ENCODE measurements at places on chromosomes 7 and 10. TPM values are rescaled to one million over a fixed set of nuclear protein-coding genes. Genes with fewer than 3 reads are reported as not detected.
A peak's percentile ranks its signal among the peaks of the same experiment; 100 is the strongest.

GRCh38 chr7:4069268-4070095 is 612.6 kb upstream of the FOXK1 start:
- DNase-seq = no peak
- H3K27me3 ChIP-seq = no peaks in the 10 kb centered on the region
- H3K36me3 ChIP-seq = no peaks in the 10 kb centered on the region
- no peak overlapping the region for H3K4me3 ChIP-seq
- H3K4me1 ChIP-seq = no peaks in the 10 kb centered on the region

DNA sequence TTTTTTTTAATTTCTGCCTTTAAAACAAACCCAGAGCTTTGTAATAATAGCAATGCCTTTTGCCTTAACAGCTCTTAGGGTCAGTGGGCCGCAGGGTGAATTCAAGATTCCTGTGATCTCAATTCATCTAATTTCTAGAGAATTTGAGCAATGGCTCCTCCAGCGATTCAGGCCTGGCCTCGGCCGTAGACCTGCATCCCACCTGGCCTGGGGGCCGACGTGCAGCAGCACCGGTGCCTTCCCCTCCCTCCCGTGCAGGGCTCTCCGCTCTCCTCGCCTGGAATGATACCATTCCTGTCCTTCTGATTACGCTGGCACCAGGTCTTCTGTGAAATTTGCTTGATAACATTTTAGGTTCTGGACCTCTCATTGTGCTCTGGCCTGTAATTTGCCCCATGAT is 172.5 kb downstream of the ADARB2 start:
- no peak for DNase-seq
- H3K4me1 ChIP-seq = peaks cover 4% of the 10 kb centered on the region
- H3K36me3 ChIP-seq = no peaks in the 10 kb centered on the region
- H3K27ac ChIP-seq = no peak overlapping the region
- peaks cover 19% of the 10 kb centered on the region for H3K27me3 ChIP-seq
- no peak overlapping the region for H3K4me3 ChIP-seq

DNA sequence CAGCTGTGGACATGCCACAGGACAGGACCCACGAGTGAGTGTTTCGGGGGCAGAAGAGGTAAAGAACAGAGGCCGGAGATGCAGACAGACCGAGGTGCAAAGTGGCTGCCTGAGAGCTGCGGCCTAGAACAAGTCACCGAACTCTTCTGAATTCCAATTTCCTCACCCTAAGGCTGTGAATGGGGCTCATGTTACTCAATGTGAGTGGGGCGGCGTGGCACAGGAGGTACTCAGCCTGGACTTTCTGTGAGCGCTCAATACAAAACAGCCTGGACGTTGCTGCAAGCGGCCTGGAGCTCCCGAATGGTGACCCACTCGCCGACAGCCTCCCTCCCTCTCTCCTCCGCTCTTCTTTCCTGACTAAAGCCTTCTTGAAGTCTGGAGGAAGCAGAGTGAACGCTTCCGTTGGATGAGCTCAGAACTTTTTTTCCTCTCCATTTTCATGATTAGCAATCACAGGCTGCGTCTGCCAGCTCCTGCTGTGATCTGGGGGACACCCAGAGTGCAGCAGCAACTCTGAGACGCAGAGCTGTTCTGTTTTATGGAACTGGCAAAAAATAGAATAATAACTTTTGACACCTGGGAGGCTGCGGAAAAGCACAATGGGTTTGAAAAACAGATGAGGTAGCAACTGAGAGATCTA is 108.5 kb downstream of the PTPRN2 start:
- H3K36me3 ChIP-seq = no peaks in the 10 kb centered on the region
- H3K27ac ChIP-seq = no peak overlapping the region
- no peak overlapping the region for H3K4me3 ChIP-seq
- H3K27me3 ChIP-seq = no peaks in the 10 kb centered on the region
- no peak for DNase-seq

- H3K4me1 ChIP-seq = no peaks in the 10 kb centered on the region
- DNase-seq = no peak
- H3K27me3 ChIP-seq = no peaks in the 10 kb centered on the region
- no peak overlapping the region for H3K4me3 ChIP-seq
Measured at GRCh38 chr7:5218564-5219360, 28.7 kb downstream of the WIPI2 start.

The OPALIN gene
- not detected for total RNA-seq

The ITPRID1 gene
- total RNA-seq = 0.29 TPM

The HNRNPA2B1 gene
- 142 TPM for total RNA-seq

The GRID2IP gene
- not detected for total RNA-seq

DNA sequence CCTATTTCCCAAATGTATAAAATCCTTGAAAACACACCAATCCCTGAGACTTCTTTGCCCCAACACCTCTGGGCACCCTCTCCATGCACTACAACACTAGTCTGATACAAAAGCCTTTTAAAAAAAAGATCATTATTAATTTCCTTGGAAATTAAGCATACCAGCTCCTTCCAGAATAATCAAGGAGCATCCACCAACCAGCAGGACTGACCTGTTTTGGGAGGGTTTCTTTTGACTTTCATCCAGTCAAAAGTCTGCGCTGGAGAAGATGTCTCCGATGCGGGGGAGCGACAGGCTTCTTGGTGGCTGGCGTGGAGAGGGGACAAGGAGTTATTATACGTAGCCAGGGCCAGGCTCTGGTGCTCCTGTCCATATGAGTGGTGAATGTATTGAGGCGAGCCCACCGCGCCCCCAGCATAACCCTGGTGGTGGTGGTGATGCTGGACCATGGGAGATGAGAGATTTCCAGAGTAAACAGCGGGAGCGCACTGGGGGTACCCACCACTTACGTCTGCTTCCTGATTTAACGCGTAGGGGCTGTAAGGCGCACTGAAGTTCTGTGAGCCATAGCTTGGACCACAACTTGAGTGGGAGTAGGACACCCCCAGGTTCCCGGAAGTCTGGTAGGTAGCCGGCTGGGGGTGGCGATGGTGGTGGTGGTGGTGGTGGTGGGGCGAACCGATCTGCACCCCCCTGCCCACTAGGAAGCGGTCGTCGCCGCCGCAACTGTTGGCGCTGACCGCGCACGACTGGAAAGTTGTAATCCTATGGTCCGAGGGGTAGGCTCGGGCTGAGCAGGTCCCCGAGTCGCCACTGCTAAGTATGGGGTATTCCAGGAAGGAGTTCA is 527 bp downstream of the HOXA1 start:
- no peak for DNase-seq
- H3K27ac ChIP-seq = peak overlapping the region; percentile 96
- H3K4me3 ChIP-seq = peak overlapping the region; percentile 81
- H3K36me3 ChIP-seq = no peaks in the 10 kb centered on the region

DNA sequence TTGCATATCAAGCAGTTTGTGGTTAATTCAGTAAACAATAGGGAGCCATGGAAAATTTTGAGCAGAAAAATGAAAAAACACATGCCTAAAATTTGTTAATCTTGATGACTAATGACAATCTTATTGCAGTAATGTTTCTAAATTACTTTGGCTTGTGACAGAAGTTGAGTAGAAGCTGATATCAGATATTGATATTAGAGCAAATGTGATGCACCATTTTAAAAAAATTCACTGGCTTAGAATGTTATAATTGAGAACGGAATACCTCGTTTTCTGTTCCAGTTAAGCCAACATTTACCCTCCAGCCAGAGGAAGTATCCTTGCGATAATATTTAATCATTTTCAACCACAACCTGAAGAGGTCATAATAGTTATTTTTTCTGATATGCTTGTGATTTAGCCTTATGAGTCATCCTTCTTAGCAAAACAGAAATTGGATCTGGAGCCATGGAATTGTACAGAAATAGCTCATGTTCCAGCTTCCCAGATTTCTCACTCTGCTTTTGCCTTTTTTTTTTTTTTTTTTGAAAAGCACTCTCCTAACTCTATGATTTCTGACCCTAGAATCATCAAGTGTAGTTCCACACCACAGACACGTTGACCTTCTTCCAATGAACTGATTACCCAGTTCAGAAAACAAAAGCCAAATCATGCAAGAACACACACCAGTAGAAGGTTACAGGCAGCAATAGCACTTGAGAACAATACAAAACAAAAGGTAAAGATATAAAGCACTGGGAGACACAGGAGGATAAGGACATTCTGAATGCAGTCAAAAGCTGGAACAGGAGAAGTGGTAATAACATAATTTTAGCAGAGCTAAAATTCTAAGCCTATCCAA is 96.8 kb upstream of the PHYHIPL start:
- no peak for DNase-seq
- no peak overlapping the region for H3K4me3 ChIP-seq
- peaks cover 32% of the 10 kb centered on the region for H3K4me1 ChIP-seq
- no peaks in the 10 kb centered on the region for H3K27me3 ChIP-seq
- H3K36me3 ChIP-seq = no peaks in the 10 kb centered on the region

The COL17A1 gene
- total RNA-seq = 5.7 TPM

DNA sequence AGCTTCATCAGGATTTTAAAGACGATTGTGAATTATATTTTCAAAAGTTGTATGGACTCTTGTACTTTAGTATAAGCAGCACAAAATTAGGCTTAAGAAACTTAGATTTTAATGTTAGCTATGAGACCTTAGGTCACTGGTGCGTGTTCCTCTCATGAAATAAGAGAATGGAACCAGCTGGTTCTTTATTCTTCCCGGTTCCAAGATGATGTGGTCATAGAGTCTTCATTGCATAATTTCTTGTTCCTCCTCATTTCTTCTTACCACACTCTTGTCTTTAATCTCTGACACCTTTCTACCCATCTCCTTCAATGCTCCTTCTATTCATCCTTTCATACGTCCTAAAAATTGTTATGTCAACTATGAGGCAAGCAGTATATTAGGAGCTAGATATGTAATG is 437.2 kb downstream of the AUTS2 start:
- H3K4me3 ChIP-seq = no peak overlapping the region
- H3K27ac ChIP-seq = no peak overlapping the region

The GHITM gene
- 65.8 TPM for total RNA-seq

The ANKRD7 gene
- total RNA-seq = not detected

GRCh38 chr10:75487755-75488125 is 56.3 kb downstream of the LRMDA start:
- no peaks in the 10 kb centered on the region for H3K27me3 ChIP-seq
- no peaks in the 10 kb centered on the region for H3K36me3 ChIP-seq
- no peak for DNase-seq
- no peak overlapping the region for H3K27ac ChIP-seq
- no peaks in the 10 kb centered on the region for H3K4me1 ChIP-seq

GRCh38 chr10:132724446-132724845 is 61.5 kb downstream of the NKX6-2 start:
- H3K36me3 ChIP-seq = peaks cover 54% of the 10 kb centered on the region
- no peak for DNase-seq
- H3K4me3 ChIP-seq = no peak overlapping the region
- no peaks in the 10 kb centered on the region for H3K27me3 ChIP-seq
- H3K27ac ChIP-seq = no peak overlapping the region

DNA sequence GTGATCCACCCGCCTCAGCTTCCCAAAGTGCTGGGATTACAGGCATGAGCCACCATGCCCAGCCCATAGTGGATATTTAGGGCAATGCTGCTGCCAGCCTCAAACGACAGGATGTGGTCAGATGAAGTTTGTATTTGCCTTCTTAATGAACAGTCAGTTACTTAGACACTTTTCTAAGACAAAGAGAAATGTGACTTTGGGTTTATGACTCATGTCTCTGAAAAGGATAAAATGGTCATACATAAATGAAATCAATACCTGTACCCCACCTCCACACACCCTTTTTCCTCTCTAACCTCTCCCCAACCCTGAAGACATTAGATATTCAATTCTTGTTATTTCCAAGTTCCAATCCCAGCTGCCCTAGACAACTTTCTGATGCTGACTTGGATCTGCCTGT is 109.3 kb upstream of the INSIG1 start:
- H3K27ac ChIP-seq = no peak overlapping the region
- H3K36me3 ChIP-seq = no peaks in the 10 kb centered on the region
- H3K27me3 ChIP-seq = peaks cover 38% of the 10 kb centered on the region
- no peaks in the 10 kb centered on the region for H3K4me1 ChIP-seq

- no peaks in the 10 kb centered on the region for H3K36me3 ChIP-seq
- H3K27me3 ChIP-seq = no peaks in the 10 kb centered on the region
- peak; percentile 33 for DNase-seq
- no peaks in the 10 kb centered on the region for H3K4me1 ChIP-seq
- no peak overlapping the region for H3K4me3 ChIP-seq
Measured at GRCh38 chr10:26540601-26541000, 102.5 kb downstream of the APBB1IP start.

- no peaks in the 10 kb centered on the region for H3K27me3 ChIP-seq
- no peak overlapping the region for H3K27ac ChIP-seq
- H3K4me3 ChIP-seq = no peak overlapping the region
- no peak for DNase-seq
- no peaks in the 10 kb centered on the region for H3K4me1 ChIP-seq
- peaks cover 87% of the 10 kb centered on the region for H3K36me3 ChIP-seq
Measured at GRCh38 chr10:38054361-38054797, 39.8 kb upstream of the ZNF37A start.

- H3K36me3 ChIP-seq = no peaks in the 10 kb centered on the region
Measured at GRCh38 chr10:92119340-92119739, 171.5 kb downstream of the CPEB3 start.

DNA sequence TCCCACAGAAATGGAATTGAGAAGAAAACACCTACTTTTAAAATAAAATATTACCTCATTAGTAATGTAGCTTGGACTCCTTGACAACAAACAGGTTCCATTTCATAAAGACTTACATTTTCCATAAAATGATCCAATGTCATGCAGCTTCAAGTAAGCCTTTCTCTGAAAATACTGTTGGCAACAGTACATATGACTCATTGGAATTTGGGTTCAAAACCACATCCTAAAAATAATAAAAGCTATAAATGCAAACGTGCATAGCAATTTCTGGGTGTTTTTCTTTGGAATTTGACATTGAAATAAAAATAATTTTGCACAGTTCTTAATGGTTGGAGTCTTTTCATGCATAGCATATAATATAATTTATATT is 47.9 kb downstream of the FHIP2A start:
- H3K4me1 ChIP-seq = no peaks in the 10 kb centered on the region
- DNase-seq = no peak
- H3K4me3 ChIP-seq = no peak overlapping the region
- no peak overlapping the region for H3K27ac ChIP-seq
- no peaks in the 10 kb centered on the region for H3K36me3 ChIP-seq

- DNase-seq = no peak
- peaks cover 17% of the 10 kb centered on the region for H3K4me1 ChIP-seq
- peaks cover 48% of the 10 kb centered on the region for H3K27me3 ChIP-seq
- H3K36me3 ChIP-seq = no peaks in the 10 kb centered on the region
- no peak overlapping the region for H3K4me3 ChIP-seq
Measured at GRCh38 chr7:45579391-45579801, 5.2 kb downstream of the ADCY1 start.

- H3K27ac ChIP-seq = no peak overlapping the region
- no peaks in the 10 kb centered on the region for H3K4me1 ChIP-seq
- H3K27me3 ChIP-seq = no peaks in the 10 kb centered on the region
- no peaks in the 10 kb centered on the region for H3K36me3 ChIP-seq
- H3K4me3 ChIP-seq = no peak overlapping the region
Measured at GRCh38 chr7:111329367-111330234, 232.7 kb downstream of the IMMP2L start.

The CYP3A5 gene
- total RNA-seq = 200 TPM

DNA sequence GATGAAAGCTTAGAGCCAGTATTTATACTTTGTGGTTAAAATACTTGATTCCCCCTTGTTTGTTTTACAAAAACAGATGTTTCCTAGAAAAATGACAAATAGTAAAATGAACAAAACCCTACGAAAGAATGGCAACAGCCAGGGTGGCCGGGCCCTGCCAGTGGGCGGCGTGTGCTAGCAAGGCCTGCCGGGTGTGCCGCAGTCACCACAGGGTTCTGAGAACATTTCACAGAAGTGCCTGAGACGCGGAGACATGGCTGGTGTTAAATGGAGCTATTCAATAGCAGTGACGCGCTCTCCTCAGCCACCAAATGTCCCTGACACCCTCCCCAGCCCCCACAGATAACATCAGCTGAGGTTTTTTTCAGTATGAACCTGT is 14.5 kb downstream of the GPR146 start:
- H3K27ac ChIP-seq = peak overlapping the region; percentile 63
- H3K4me3 ChIP-seq = no peak overlapping the region
- no peak for DNase-seq
- H3K36me3 ChIP-seq = peaks cover 11% of the 10 kb centered on the region
- peaks cover 65% of the 10 kb centered on the region for H3K4me1 ChIP-seq
